Skin of body (tissue), 3 donors: ENCODE measurements at places on chromosomes 4 and X. TPM values are rescaled to one million over a fixed set of nuclear protein-coding genes. Genes with fewer than 3 reads are reported as not detected.

The TBX22 gene
- total RNA-seq, result not detected

The GYG2 gene
- total RNA-seq, result 10.7 TPM

The RNF175 gene
- total RNA-seq, result 1.9 TPM

The GPM6B gene
- total RNA-seq, result 17.5 TPM

The HELQ gene
- total RNA-seq, result 12.0 TPM

The TDO2 gene
- total RNA-seq, result 0.59 TPM
